ENCODE measurements at places on chromosomes 5 and 9. TPM values are rescaled to one million over a fixed set of nuclear protein-coding genes. Genes with fewer than 3 reads are reported as not detected.

The MED27 gene
- total RNA-seq, result 17.0 TPM

GRCh38 chr9:122332083-122332482 lies 38.7 kb upstream of the PTGS1 start:
- no peak overlapping the region for H3K4me3 ChIP-seq
- H3K27me3 ChIP-seq, result no peaks in the 10 kb centered on the region
- no peak overlapping the region for H3K27ac ChIP-seq
- H3K36me3 ChIP-seq, result peaks cover 4% of the 10 kb centered on the region
- no peak for DNase-seq
- H3K4me1 ChIP-seq, result no peaks in the 10 kb centered on the region

DNA sequence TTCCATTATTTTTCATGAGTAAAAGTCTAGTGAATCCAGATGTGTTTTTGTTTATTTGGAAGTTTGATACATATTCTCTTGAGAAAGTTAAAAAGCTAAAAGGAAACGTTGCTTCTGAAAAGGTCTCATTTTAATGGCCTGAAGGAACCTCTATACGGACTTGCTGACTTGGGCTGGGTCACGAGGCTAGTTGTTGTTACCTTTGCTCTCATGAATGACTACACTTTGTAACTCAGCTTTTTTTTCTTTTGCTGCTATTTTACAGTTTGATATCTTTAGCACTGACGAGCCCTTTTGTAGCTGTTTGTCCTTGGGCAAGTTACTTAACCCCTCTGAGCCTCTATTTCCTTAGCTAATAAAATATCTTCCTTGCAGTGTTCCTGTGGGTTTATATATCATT lies 211.5 kb downstream of the PCSK5 start:
- peaks cover 22% of the 10 kb centered on the region for H3K36me3 ChIP-seq
- no peak overlapping the region for H3K4me3 ChIP-seq
- DNase-seq, result no peak
- H3K27me3 ChIP-seq, result no peaks in the 10 kb centered on the region

DNA sequence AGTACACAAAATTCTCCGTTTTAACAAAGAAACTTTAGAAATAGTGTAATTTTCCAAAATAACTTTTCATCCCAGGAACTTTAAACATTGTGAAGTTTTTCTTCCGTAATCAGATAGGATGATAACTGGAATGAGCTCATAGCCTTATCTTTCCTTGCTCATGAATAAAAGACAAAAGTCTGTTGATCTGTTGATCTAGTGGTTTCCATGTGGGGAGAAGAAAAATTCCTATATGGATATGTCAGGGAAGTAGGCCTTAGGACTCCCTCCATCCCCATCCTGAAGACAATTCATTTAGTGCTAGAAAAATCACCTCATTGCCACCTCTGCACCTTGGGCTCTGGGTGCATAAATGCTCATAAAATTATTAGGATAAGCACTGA lies 266.6 kb downstream of the SMARCA2 start:
- no peak overlapping the region for H3K27ac ChIP-seq
- H3K27me3 ChIP-seq, result peaks cover 8% of the 10 kb centered on the region
- no peak for DNase-seq
- no peak overlapping the region for H3K4me3 ChIP-seq
- no peaks in the 10 kb centered on the region for H3K4me1 ChIP-seq
